Natural killer cell (primary cell): ENCODE measurements at places on chromosomes 1 and 21. TPM values are rescaled to one million over a fixed set of nuclear protein-coding genes. Genes with fewer than 3 reads are reported as not detected.

VASH2 gene
- total RNA-seq = not detected

MX2 gene
- 73.9 TPM for total RNA-seq

MMEL1 gene
- not detected for total RNA-seq

GRCh38 chr1:94068999-94069918, 51.7 kb downstream of the ABCA4 start:
- H3K36me3 ChIP-seq = no peaks in the 10 kb centered on the region
- no peak overlapping the region for H3K27ac ChIP-seq
- DNase-seq = no peak
- H3K27me3 ChIP-seq = no peaks in the 10 kb centered on the region
- peaks cover 10% of the 10 kb centered on the region for H3K4me1 ChIP-seq

- H3K27ac ChIP-seq = no peak overlapping the region
- DNase-seq = no peak
These were observed 45.8 kb upstream of the CYP2J2 start for GRCh38 chr1:59972216-59972927.

- no peak for DNase-seq
- no peak overlapping the region for H3K4me3 ChIP-seq
- H3K4me1 ChIP-seq = no peaks in the 10 kb centered on the region
- H3K27me3 ChIP-seq = no peaks in the 10 kb centered on the region
These were observed 162.8 kb downstream of the HUNK start for GRCh38 chr21:32035617-32036016.

DNA sequence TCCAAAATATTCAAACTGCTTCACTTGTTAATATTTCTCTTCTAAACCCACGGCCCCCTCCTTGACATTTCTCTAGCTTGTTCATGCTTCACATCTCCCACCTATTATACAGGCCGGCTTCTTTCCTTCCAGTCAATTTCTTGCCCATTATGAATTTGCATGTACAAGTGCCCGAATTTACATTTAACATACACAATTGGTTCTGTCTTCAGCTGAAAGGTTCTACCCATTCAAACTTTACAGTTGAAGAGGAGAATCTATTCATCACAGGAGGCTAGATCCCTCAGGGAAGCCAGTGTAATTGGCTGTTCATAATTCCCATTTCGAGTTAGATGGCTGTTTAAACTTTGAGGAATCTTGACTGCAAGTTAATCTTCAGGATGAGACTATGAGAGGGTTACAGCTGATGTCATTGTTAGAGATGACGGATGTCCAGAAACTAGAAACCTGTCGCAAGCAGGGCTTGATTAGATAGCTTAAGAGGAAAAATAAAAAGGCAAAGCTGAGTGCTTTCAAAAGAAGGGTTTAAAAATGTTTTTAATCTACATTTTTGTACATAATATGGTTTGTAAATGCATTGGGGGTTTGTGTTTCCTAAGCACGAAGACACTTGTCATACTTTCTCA, 157.0 kb downstream of the ADSS2 start:
- H3K27ac ChIP-seq = no peak overlapping the region
- H3K4me1 ChIP-seq = peaks cover 14% of the 10 kb centered on the region
- H3K27me3 ChIP-seq = no peaks in the 10 kb centered on the region
- no peak for DNase-seq
- no peaks in the 10 kb centered on the region for H3K36me3 ChIP-seq

GRCh38 chr21:46173573-46173972, 10.7 kb downstream of the SPATC1L start:
- DNase-seq = no peak
- H3K27me3 ChIP-seq = no peaks in the 10 kb centered on the region
- no peak overlapping the region for H3K27ac ChIP-seq
- H3K4me3 ChIP-seq = no peak overlapping the region
- H3K4me1 ChIP-seq = peaks cover 3% of the 10 kb centered on the region
- no peaks in the 10 kb centered on the region for H3K36me3 ChIP-seq

GRCh38 chr1:59997479-59998115, 71.0 kb upstream of the CYP2J2 start:
- H3K4me1 ChIP-seq = no peaks in the 10 kb centered on the region
- no peaks in the 10 kb centered on the region for H3K27me3 ChIP-seq
- H3K36me3 ChIP-seq = no peaks in the 10 kb centered on the region
- DNase-seq = no peak

- H3K4me1 ChIP-seq = no peaks in the 10 kb centered on the region
- no peak overlapping the region for H3K4me3 ChIP-seq
- no peak overlapping the region for H3K27ac ChIP-seq
- H3K36me3 ChIP-seq = no peaks in the 10 kb centered on the region
- no peaks in the 10 kb centered on the region for H3K27me3 ChIP-seq
These were observed 96.3 kb downstream of the SETD4 start for GRCh38 chr21:35963920-35964451.
